Kidney capillary endothelial cell (primary cell): ENCODE measurements at places on chromosomes 5 and 9.

DNA sequence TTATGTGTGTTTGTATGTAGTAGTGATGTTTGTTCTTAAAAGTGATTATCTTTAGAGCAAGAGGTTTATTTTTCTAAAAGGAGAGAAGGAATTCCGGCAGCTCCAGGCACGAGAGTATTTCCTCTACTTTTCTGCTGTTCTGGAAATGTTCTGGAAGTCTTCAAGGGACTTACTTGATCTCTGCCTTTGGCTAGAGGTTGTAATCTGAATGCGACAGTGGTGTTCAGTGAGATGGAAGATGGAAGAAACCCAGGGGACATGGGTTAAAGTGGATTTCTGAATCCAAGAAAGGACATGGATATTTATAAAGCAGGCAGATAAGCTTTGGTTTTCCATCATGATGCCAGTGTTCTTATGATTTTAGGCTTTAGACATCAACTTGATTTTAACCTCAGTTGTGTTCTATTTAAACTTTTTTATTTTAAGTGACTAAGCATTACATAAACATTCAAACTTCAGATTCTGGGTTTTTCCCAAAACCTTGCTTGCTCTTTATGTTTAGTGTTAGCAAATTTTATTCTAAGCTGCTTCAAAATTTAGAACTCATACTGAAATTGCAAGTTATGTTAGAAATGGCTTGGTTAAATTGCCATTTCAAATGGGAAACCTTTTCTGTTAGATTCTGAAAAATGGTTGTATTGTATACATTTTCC lies 3.6 kb downstream of the GPR21 start:
- no peak for DNase-seq

DNA sequence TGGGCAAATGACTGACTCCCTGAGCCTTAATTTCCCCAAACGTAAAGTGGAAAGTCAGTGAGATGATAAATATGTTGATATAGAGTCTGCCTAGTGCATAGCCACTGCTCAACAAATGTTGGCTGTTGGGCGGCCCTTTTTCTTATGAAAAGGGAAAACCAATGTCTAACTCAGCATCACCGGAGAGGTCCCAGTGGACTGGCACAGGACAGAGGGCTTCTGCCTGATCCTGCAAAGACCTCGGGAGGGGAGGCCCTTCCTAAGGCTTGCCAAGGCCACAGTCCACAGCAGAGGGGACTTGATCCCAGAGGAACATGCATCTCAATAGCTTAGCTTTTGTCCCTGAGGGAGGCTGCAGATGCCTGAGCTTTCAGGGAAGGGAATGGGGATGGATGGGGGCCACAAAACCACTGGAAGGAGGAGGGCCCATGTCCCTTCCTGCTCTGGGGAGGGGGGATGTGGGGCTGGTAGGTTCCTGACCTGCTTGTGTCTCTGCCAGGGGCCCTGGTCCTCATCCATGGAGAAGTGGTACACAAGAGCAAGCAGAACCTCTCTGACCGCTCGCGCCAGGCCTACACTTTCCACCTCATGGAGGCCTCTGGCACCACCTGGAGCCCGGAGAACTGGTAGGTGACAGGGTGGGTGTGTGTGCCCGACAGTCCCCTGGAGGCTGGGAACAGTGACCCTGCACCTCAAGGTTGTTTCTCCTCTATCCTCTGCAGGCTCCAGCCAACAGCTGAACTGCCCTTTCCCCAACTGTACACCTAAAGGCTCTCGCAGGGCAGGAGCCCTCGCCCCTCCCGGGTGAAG lies 6.3 kb downstream of the DOLK start:
- no peak for DNase-seq

- no peak for DNase-seq
Observed at GRCh38 chr5:61994171-61994570, 311.8 kb upstream of the KIF2A start.

DNA sequence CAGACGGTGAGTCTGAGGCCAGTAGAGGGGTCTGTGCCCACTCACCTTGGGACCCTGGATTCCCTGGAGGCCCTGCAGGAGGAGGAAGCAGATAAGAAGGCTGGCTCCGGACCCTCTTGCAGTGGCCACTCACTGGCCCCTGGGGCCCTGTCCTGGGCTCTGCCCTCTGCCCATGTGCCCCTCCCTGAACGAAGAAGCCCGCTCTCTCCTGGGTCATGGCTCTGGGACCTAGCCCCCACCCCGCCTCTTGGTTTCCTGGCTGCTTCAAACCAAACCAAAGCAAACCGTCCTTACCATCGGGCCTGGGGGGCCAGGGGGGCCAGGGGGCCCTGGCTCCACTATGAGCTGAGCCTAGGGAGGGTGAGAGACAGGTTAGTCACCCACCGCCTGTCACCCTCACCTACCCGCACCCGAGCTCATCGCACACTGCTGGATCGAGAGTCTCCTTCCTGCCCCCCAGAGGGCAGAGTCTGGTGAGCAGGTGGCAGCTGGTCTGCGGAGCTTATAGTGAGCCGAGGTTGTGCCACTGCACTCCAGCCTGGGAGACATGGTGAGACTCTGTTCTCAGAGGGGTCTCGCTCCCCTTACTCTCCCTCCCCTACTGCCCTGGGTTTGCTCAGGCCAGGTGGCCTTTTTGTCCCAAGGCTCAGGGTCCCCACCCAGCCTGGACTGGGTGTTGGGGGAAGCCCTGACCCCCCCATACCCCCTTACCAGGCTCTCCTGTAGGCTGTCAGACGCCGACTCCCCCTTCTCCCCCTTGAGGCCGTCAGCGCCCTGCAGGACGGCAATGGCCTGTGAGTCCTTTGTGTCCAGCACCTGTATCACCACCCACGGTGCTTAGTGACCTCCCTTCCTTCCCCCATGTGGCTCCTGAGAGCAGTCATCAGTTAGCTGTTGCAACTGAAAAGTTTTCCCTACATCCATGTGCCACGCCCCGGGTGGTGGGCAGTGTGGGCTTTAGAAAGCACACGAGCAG lies 15.2 kb upstream of the PHYKPL start:
- no peak for DNase-seq

GRCh38 chr5:80985600-80986228 lies 25.6 kb downstream of the RASGRF2 start:
- peak; percentile 50 for DNase-seq

DNA sequence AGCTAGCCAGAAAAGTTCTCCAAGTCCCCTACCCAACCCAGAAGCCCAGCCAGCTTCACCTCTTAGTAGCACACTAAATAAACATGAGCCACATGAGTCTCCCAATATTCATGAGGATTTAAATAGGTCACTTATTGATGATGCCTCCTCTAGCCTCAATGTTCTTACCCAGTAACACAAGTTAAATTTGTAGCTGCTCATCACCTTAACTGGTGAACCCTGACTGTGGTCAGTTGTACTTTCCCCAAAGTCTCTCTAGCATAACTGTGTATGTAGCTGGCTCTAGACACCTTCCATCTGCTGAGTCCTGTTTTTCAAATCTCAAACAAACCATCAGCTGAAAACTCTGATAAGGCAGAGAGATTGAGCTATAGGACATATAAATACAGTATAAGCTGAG lies 100.3 kb upstream of the ELAVL2 start:
- DNase-seq = no peak

DNA sequence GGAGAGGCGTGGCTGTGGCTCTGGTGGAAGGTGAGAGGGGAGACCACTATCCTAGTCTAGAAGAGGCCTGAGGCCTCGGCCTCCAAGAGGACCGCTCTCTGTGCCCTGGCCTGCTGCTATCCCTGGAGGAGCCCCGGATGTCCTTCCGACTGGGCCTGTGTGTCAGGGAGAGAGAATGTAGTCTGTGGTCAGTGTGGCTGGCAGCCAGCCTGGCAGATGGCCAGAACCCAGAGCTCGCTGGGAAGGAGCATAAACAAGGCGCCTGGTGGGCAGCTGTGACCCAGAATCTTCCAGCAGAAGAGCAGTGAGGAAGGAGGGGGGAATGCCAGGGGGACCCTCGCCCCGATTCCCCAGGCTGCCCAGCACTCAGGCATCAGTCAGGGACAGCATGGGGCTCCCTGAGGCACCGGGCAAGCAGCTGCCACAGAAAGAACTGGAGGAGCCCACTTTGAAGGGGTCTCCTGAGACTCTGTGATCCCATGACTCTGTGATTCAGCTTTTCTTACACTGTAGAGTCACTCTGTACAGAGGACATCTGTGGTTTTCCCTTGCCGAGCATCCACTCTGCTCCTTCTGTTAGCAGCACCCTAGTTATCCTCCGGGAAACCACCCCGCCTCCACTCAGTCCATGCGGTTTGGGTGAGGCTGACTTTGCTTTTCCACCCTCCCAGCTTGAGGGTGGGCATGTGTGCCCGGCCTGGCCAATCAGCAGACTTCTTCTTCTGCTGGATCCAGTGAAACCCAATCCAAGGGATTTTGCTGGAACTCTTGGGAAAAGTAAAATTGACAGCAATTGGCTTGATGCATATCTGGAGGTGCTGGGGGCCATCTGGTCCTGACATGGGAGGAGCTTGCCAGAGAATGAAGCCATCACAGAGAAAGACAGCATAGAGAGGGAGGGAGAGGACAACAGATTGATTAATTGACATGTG lies 46.2 kb upstream of the PWWP2A start:
- peak; percentile 95 for DNase-seq

DNA sequence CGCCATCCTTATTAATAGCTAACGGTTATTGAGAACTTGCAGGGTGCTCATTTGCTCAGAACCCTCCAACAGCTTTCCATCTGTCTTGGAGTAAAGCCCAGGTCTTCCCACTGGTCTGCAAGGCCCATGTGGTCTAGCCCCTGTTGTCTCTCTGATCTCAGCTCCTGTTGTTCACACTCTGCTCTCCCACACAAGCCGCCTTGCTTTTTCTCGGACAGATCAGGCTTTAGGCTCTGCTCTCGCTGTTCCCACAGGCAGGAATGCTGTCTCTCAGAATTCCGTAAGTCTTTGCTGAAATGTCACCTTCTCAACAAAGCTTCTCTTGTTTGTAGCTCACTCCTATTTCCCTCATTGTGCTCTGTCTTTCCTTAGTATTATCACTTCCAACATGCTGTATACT lies 34.3 kb downstream of the GPR107 start:
- no peak for DNase-seq

DNA sequence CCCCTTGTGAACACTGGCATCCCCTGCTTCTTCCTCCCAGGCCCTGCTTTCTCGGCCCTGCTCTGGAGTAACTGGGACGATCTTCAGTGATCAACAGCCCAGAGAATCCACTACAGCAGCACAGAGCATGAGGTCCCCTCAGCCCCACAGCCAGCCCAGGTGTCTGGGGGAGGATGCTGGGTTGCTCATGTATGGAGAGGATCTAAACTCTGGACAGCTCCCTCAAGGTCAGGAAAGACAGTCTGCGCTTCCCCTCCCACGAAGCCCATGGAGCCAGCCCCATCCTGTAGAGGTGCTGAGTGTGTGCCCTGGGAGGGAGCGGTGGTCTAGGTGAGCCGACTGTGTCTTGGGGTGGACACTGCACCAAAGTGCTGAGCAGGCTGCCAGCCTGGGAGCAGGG lies 190.2 kb downstream of the GABBR2 start:
- DNase-seq = no peak

DNA sequence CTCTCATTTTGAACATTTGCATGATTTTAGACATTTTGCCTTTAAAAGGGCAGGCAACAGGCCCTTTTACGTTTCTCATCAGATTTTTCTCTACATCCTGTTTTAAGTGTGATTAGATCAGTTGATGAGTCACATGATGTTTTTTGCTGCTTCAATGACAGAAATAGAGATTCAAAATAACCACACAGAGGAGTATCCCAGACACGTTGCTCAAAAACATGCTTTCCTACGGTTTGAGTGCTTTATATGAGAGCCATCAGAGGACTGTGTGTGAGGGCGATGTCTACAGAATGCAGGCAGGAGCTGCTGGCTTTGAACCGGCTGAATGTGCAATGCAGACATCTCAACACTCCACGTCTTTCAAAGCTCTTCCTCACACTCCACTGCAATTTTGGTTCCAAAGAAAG lies 42.1 kb downstream of the OTULIN start:
- peak; percentile 67 for DNase-seq

DNA sequence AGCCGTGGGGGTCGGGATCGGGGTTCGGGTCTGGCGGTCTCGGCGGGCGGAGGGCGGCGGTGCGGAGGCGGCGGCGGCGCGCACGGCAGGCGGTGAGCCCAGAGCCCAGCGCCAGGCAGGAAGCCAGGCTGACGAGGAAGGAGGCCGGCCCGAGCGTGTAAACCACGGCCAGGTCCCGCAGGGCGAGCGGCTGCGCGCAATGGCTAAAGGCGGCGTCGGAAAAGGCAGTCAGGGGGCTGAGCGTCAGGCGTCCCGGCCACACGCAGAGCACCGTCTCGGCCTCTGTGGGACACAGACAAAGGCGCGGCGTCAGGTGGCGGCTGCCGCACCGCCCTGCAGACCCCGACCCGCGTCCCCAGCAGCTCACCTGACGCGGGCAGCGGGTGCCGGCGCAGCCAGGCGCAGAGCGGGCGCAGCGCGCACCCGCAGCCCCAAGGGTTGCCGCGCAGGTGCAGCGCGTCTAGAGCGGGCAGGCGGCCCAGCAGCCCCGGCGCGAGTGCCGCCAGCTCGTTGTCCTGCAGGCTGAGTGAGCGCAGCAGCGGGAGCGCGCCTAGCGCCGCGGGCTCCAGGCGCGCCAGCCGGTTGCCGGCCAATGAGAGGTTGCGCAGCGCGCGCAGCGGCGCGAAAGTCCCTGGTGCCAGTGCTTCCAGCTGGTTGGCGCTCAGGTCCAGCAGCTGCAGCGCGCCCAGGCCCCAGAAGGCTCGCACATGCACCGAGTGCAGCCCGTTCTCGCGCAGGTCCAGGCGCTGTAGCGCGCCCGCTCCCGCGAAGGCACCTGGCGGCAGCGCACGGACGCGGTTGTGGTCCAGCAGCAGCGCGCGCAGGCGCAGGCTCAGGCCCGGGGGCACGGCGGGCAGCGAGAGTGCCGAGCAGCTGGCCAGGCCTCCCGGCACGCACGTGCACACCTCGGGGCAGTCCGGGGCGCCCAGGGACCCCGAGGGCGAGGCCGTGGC lies 671 bp downstream of the LRRC26 start:
- DNase-seq = peak; percentile 24
